Choroid plexus epithelial cell (primary cell): ENCODE measurements at places on chromosomes 2 and 18.

DNA sequence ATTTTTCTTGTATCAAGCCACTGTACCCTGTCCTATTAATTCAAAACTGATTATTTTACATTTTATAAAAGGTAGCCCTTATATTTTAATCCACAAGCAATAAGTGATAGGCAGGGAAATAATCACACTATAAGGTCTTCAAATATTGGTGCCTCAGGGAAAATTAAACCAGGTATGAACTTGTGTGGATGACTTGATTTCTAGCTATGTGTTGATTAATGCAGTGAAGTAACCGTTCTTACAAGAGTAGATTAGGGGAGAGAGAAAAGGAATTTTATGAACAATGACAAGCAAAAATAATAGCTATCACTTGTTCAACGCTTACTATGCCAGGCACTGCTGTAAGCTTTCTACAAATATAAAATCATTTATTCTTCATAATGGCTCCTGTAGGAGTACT, 199.6 kb downstream of the PTGR3 start:
- DNase-seq: no peak

- no peak for DNase-seq
Measured at GRCh38 chr2:179581605-179582004, 279.8 kb downstream of the ZNF385B start.

DNA sequence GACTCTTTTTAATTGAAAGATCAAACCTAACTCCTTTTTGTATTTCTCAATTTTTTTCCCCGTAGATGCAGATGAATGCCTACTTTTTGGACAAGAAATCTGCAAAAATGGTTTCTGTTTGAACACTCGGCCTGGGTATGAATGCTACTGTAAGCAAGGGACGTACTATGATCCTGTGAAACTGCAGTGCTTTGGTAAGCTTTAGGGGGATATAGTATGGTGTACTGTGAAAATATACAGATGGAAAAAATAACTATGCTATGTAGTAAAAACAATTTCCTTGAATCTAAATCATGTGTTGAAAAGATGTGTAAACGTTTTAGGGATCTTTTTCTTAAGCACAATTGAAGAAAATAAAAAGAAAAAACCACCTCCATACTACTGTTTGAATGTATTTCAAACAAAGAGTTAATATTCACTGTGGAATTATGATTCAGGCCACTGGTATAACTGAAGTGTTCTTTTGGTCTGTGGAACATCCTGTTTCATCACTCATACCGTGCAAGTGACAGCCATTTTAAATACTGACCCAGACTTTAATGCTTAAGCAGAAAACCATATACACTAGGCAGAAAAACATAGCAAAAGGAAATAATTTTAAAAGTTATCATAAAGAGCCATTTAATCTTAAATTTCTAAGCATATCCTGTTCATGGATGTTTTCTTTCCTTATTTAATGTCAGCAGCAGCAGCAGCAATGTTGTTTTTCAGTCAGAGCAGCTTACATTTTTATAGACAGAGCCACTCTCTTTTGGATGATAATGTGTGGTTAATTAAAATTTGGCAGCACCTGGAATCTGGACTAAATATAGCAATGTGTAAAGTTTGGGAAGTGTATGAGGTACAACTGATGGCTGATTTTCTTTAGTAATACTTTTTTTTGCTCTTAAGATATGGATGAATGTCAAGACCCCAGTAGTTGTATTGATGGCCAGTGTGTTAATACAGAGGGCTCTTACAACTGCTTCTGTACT, 112.8 kb upstream of the RASGRP3 start:
- peak; percentile 77 for DNase-seq

GRCh38 chr2:33395655-33396249, 80.7 kb upstream of the RASGRP3 start:
- peak; percentile 73 for DNase-seq

- no peak for DNase-seq
Measured at GRCh38 chr18:51442012-51442411, 244.5 kb upstream of the MEX3C start.

DNA sequence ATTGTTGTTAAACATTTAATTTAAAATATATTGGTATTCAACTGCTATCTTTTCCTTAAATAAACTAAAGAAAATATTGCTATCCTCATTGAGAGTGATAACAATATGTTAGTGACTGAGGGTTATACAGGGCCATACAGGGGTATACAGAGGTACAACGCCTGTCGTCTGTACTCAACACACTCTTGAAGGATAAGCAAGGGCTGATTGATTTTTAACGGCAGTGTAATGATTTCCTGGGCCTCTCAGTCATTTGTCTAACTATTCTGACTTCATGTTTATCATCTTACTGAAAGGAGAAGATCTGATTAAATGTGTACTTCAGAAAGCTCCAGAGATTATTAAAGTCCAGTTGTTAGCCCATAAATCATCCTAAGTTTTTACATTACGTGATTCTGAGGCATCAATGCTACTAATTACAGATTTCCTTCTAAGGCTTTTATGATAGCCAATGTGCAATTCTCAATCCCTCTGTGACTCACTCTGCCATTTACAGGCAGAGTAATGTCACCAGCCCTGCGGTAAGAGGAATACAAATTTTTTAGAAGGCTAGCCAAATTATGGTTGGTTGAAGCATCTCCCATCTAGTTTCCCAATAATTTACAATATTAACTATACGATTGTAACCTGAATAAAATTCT, 893.0 kb upstream of the CHAC2 start:
- no peak for DNase-seq

DNA sequence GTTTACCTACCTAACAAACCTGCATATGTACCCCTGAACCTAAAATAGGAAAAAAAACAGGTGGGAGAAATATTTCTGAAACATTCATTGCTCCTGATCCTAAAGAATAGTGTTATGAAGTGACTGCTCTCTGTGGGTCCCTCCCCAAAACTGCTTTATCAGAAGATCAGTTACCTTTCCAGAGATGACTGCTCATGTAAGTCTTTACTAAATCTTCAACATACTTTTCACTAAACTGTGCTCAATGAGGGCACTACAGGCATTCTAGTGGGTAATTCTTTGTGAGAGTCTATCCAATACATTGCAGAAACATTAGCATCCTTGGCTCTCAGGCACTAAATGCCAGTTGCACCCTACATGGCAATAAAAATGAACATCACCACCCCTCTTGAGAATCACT, 189.3 kb upstream of the STK17B start:
- no peak for DNase-seq

DNA sequence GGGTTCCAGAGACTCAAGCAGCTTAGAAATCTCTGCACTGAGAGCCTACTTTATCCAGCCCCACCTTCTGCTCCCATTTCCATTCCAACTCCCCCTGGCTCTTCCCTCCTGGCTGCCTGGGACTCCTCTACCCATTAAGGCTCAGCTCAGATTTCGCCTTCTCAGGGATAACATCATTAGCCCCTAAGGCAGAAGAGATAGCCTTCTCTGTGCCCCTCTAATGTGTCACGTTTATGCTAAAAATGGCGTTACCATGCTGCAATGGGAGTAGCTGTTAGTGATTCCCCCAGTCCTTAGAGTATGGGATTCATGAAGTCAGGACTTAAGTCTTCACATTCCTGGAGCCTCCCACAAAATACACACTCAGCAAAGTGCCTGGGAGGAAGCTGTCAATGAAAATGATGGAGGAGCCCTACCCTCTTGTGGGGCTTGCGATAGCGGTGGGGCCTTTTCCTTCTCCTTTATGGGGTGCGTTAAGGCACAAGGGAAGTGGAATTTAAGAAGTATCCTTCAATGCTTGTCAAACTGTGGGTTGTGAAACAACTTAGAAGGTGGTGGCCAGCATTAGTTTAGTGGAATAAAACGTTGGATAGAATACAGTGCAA, 144.7 kb upstream of the COPS8 start:
- DNase-seq: no peak

- DNase-seq: peak; percentile 29
Measured at GRCh38 chr2:202780514-202781021, 91.0 kb downstream of the ICA1L start.

GRCh38 chr18:61132031-61132430, 201.2 kb upstream of the CDH20 start:
- no peak for DNase-seq

GRCh38 chr2:38509314-38509946, 93.3 kb downstream of the HNRNPLL start:
- peak; percentile 69 for DNase-seq
